Endothelial cell (in vitro differentiated cells): ENCODE measurements at places on chromosomes 3 and 15.
A peak's percentile ranks its signal among the peaks of the same experiment; 100 is the strongest.

DNA sequence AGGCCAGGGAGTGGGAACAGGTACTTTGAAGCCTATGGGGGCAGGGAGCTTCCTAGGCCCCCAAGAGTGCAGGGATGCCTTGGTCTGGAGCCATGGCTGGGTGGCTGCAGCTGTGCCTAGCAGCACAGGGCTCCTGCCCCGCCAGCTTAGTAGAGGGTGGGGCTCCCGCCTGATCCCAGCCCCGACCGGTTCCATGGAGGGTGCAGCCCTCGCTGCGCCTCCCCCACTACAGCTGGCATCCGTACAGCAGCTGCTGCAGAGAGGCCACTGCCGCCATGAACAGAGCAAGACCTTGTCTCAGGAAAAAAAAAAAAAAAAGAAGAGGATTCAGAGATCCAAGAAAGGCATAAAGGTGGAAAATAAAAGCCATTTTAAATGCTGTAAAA is 277.2 kb downstream of the UBE2E2 start:
- DNase-seq: no peak

DNA sequence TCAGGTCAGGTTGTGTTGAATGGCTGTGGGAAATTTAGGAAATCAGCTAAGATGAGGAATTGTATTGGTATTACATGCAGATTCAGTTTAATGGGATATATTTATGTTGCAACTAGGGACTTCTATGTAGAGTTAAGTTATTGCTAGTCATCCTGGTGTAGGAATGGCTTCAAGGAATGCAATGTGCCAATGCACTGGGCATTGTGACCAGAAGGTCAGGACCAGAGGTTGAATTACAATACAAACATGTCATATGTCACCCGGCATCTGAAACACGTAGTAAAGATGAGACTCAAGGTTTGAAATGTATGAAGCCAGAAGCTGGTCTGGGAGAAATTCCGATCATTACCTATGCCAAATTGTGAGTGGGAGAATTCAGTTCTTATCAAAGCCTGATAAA is 11.7 kb upstream of the GAP43 start:
- no peak for DNase-seq

GRCh38 chr15:73317651-73318462 is 50.9 kb downstream of the HCN4 start:
- DNase-seq: no peak

DNA sequence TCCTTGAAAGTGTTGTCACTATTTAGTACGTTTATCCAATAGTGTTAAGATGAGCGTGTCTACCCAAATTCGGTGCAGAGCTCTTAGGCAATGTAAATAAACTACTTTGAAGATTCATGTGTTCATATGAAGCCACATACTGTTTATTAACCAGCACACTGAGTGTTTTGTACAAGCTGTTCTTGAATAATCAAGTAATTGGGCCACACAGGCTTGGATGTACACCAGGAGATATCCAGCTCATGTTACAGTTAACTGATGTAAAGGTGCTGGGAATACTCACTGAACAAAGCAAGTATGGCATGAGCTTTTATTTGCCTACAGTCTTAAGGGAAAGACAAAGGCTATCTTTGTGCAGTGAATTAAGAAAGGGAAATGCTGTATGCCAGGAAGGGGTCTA is 632 bp upstream of the DHX36 start:
- DNase-seq: no peak

DNA sequence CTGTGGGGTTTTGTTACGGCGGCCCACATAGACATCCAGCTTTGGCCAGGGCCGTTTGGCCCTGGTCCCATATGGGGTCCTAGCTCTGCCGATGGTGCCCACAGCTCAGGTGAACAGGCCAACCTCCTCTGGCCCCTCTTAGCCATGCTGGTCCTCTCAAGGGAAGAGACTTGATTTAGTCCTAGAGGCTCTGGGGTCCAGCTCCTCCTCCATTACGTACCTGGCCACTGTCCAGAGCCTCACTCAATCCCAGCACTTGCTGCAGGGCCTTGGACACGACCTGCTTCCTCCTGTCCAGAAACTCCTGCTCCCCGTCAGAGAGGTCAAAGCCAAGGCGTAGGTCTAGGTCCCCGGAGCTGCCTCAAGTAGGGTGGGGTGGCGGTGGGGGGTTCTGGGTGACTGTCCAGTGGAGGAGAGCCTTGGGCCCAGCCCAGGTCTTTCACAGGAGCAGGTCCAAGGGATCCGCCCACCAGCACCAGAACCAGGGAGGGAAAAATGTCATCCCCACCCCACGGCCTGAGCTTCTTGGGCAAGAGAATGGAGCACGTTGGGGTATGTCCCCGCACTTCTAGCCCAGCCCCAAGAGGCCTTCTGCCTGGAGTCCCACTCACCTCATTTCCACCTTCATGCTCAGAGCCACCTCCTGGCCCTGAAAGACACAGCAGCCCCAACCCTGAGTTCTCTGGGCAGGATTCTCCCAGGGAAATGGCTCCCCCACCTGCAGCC is 6.8 kb downstream of the PLA2G4F start:
- no peak for DNase-seq

DNA sequence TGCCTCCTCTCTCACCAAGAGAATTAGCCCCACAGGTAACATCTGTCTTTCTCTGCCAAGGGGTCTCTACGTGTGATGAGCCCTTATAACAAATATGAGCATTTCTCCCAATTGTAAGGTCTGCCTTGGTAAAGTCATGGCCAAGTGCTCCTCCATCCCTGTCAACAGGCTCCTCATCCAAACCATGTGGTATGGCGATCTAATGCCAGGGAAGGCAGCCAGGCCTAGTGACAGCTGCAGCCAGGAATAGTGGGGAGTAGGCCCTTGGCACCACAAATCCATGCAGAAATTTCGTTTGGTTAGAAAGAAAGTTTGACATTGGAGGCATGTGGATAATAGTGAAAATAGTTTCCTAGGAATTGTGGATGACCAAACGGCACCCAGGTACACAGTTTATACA is 4.7 kb upstream of the LRTM1 start:
- no peak for DNase-seq

DNA sequence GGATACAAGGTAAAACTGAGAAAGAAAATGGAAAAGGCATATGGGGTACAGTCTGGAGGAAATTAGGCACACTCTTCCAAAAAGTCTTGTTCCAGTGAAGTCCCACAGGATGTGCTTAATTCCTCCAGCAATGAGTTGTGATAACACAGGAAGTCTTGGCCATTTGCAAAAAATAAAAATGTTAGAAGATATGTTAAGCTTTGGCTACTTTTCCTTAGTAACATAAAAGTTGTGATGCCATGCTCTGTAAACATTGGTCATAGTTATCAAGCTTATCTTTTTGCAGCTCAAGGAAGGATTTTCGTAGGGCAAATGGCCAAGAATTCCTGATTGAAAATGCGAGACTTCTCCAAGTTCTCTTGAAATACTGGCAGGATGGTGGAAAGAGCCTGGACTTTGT is 26.4 kb downstream of the LNP1 start:
- DNase-seq: no peak

- DNase-seq: no peak
These were observed 28.0 kb upstream of the HEG1 start for GRCh38 chr3:125083776-125084175.

- DNase-seq: no peak
These were observed 239.8 kb upstream of the THBS1 start for GRCh38 chr15:39340903-39341645.

- no peak for DNase-seq
These were observed 4.0 kb downstream of the NPTN start for GRCh38 chr15:73628976-73629797.

- DNase-seq: no peak
These were observed 93.3 kb upstream of the SLC4A7 start for GRCh38 chr3:27577504-27577903.

GRCh38 chr15:35992791-35993190 is 446.8 kb upstream of the DPH6 start:
- no peak for DNase-seq

DNA sequence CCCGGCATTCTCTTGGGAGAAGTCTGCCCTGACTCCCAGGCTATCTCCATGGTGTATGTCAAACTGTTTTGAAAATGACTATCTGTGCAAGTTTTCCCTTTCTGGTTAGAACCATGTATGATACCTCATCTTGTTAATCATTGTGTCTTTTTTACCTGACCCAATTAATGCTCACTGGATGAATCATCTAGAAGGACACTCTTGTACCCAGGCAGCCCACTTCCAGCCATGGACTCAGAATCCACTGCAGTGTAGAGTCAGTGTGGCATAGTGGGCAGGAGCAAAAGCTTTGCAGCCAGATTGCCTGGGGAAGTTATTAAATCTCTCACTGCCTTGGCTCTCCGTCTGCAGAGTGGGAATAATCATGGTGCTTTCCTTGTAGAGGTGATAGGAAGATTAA is 1.2 kb downstream of the FAM3D start:
- no peak for DNase-seq

DNA sequence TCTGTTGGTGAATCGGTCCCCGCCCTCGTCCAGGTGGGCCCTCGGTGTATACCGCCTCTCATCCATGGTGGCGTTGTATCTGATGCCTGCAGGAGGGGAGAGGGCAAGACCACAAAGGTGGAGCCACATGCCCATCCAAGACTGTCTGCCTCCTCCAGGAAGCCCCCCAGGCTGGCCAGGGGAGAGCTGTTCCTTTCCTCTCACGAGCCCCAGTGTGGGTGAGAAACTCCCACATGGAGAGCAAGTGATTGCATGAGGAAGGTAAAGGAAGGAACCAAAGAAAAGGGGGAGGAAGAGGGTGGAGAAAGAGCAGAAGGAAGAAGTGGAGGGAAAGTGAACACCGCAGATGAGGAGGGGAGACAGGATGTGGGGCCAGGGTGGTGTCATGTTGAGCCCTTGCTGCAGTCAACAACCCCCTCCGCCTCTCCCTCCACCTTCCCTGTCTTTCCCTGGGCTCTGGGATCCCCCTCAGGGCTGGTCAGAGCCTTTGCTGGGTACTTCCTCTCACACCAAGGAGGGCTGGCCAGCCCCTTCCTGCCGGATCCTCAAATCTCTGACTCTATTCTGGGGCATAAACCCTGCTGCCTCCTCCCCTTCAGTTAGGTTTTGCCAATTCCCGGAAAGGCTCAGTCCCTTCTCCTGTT is 49.3 kb downstream of the FEM1B start:
- DNase-seq: no peak

DNA sequence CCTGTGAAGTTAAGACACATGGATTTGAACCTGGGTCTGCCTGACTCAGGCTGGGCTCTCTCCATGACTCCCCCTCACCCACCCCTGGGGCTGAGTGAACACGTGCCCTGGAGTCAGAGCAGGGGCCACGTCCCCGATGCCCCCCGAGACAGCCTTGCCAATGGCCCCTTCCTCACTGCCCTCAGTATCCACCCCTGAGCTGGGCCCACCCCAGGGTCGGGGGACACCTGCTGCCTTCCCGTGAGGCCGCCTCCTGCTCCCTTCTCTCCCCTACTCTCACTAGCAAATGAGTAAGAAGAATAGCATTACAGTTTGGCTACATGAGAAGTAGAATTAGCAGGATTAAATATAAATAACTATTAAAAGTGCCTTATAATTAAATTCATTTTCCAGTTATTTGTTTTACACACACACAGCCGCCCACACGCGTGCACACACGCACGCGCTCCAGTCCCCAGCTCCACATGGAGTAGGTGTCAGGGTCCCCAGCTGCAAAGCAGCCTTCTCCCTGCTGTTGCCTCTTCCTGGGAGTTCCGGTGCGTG is 117.4 kb upstream of the LINGO1 start:
- DNase-seq: no peak

DNA sequence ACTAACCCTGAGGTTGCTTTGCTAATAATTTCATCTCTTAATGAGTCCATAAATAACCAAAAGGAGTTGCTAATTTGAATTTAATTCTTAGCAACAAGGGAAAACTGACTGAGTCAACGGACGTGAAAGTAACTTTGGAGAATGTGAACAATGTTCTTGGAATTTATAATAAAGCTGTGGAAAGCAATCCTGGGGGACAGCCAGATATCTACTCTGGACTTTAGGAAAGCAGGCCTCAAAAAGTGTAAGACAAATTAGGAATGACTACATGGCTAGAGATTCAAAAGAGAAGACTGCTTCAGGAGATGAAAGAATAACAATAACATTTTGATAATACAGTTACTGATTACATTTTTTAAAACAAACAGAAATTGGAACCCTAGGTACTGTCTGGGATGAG is 318.4 kb upstream of the COL8A1 start:
- no peak for DNase-seq

DNA sequence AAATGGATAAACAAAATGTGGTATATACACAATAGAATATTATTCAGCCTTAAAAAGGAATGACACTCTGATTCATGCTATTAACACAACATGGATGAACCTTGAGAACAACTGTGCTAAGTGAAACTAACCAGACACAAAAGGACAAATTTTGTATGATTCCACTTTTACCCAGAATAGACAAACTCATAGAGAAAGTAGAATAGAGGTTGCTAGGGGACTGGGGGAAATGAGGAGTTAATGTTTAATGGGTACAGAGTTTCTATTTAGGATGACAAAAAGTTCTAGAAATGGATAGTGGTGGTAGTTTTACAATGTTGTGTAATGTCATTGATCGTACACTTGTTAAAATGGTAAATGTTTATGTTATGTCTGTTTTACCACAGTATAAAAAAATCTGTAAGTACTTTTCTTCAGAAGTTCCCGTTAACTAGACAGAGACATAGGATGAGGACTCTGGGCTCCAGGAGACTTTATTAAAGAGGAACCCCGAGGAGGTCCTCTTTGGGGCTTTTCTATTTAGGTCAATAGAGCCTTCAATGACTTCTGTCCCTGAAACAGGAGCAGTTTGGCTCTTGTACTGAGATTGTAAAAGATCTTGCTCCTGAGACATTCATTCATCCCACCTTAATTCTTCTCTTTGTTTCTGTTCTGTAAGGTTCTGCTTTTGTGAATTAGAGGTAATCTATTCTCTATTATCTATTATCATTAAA is 24.5 kb downstream of the ABHD6 start:
- DNase-seq: no peak

- peak; percentile 68 for DNase-seq
These were observed 142.7 kb downstream of the GADL1 start for GRCh38 chr3:30751610-30752299.

DNA sequence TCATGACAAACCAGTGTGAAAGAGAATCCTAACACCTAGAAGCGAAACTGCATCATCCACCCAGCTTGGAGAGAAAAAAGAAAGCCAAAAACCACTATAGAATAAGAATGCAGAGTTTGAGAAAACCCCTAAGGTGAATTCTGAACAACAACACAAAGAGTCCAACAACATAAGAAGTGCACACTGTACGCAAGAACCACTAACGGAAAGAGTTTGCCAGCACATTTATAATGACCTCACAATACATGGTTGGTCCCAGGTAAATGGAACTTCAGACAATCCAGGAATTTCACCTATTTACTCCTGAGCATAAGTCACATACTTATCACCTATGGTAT is 128.3 kb upstream of the BHLHE40 start:
- no peak for DNase-seq

GRCh38 chr3:126300001-126300760 is 57.0 kb downstream of the KLF15 start:
- no peak for DNase-seq

DNA sequence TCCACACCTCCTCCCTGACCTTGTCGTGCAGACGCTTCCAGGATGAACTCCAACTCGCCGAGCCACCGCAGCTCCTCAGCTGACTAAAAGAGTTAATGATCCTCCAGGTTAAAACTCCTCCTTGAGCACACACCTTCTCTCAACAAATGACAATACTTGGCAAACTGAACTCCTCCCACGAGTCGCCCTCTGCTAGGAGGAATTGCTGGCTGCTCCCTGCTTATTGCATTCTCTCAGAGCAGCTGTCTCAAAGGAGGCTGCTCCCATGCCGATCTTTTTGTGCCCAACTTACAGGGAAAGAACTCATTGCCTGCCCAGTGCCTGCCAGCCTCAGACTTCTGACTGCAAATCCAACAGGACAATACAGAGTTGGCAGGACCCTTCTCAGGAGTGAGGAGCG is at the start of gene ATP13A4:
Gene ATP13A4 (minus strand): TSS at position 85 of the 400 bp plus-strand sequence. CDS start 96 bp downstream, outside the sequence.
- DNase-seq: no peak

GRCh38 chr15:66298803-66299251 is 5.5 kb downstream of the DIS3L start:
- no peak for DNase-seq
